HCEC 1CT (cell line): ENCODE measurements at places on chromosomes 6 and 20.
A peak's percentile ranks its signal among the peaks of the same experiment; 100 is the strongest.

DNA sequence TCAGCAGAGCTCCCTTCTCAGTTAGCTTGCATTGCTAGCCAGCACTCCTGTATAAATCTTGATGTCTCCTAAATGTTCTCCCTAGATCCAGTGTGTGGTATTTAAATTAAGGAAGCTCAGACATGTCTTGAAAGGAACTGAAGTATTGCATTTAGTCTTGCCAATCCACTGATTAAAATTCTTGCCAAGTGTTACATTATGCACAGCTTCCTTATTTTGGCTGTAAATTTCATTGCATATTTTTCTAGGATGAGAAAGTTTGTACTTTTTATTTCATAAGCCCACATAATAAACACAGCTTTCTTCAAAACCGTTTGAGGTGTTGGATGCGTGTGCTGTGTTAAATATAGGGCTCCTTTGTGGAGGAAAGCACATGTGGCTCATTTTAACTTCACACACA is 329.8 kb upstream of the FLRT3 start:
- no peak for DNase-seq

DNA sequence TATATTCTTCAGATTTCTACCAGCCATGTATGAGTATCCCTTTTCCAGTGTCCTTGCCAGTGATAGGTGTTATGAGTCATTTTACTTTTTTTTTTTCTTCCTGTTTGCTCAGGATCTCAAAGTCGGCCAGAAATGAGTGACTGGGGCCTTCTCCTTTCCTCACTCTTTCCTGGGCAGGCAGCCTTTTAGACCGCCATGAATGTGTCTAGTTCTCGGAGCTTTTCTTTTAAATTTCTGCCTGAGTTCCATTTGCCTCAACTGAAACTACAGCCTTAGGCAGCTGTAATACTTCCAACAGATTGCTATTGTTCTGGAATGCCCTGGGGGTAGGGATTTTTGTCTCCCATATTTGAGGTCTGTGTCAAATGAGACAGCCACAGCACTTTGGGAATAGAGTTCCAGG is 83.7 kb downstream of the STXBP5 start:
- DNase-seq: peak; percentile 68

- DNase-seq: no peak
Observed at GRCh38 chr6:127868338-127868737, 32.5 kb downstream of the THEMIS start.

DNA sequence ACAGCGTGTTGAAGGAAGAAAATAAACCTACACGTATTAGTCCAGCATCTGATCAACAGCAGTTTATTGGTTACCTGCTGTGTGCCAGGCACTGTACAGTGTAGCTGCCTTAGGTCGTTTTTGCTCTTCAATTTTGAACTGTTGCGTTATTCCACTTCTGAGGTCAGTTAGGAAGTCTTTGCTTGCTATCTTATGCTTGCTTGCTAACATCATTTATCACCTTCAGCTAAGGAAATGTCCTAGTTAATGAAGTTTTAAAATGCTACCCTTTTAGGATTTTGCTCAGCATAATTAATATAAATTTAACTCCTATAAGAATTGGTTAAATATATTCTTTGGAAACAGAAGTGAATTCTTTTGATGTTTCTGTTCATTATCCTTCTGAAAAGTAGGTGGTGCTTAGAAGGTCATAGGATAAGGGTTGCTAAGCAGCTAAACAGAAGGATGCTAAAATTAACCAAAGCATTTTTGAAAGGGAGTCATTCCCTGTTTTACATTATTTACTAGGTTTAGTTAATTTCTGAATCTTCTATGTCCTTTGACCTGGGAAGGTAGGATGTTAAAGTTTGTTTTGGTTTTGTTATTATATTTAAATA is 3.4 kb downstream of the RREB1 start:
- no peak for DNase-seq

- DNase-seq: no peak
Observed at GRCh38 chr6:39061182-39061581, 12.6 kb downstream of the GLP1R start.

- DNase-seq: no peak
Observed at GRCh38 chr6:25027221-25027916, 91.6 kb upstream of the RIPOR2 start.

GRCh38 chr6:166713434-166714186 is 86.6 kb upstream of the RPS6KA2 start:
- no peak for DNase-seq

DNA sequence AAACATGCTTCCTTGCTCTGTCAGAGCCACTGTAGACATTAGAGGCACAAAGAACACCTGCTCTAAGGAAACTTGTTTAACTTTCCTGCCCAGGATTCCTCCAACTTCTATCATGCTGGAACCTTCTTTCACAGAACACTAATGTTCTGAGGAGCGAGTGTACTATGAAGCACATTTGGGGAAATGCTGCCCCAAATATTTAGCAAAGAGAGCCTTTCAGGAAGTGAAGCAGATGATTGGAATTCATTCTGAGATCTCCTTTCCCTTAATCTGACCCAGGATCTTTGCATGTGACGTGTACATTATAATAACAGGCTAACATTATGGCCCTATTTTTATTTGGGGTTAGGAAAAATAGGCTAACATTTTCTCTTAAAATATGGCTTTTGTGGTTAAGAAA is 21.0 kb upstream of the FYN start:
- DNase-seq: peak; percentile 84

GRCh38 chr6:57108691-57109090 is 18.7 kb downstream of the ZNF451 start:
- DNase-seq: no peak
